H1 (cell line): ENCODE measurements at places on chromosomes 4 and X. TPM values are rescaled to one million over a fixed set of nuclear protein-coding genes. Genes with fewer than 3 reads are reported as not detected.

CSAG3 gene
- polyA plus RNA-seq = 0.12 and 0.20 TPM in 2 replicates

TEX13D gene
- polyA plus RNA-seq = 0.03 TPM in 2 replicates

VEGFC gene
- 0.38 and 0.53 TPM in 2 replicates for polyA plus RNA-seq

NLRP2B gene
- not detected in 2 replicates for polyA plus RNA-seq

GDPD2 gene
- polyA plus RNA-seq = 68.3 and 75.5 TPM in 2 replicates

ARMCX1 gene
- 9.8 and 12.5 TPM in 2 replicates for polyA plus RNA-seq

EFHC2 gene
- polyA plus RNA-seq = 0.91 and 1.8 TPM in 2 replicates

C4orf36 gene
- polyA plus RNA-seq = 1.2 and 1.4 TPM in 2 replicates

- DNase-seq = no peak
These were observed 135.9 kb upstream of the SPANXB1 start for GRCh38 chrX:140866446-140866845.

DNA sequence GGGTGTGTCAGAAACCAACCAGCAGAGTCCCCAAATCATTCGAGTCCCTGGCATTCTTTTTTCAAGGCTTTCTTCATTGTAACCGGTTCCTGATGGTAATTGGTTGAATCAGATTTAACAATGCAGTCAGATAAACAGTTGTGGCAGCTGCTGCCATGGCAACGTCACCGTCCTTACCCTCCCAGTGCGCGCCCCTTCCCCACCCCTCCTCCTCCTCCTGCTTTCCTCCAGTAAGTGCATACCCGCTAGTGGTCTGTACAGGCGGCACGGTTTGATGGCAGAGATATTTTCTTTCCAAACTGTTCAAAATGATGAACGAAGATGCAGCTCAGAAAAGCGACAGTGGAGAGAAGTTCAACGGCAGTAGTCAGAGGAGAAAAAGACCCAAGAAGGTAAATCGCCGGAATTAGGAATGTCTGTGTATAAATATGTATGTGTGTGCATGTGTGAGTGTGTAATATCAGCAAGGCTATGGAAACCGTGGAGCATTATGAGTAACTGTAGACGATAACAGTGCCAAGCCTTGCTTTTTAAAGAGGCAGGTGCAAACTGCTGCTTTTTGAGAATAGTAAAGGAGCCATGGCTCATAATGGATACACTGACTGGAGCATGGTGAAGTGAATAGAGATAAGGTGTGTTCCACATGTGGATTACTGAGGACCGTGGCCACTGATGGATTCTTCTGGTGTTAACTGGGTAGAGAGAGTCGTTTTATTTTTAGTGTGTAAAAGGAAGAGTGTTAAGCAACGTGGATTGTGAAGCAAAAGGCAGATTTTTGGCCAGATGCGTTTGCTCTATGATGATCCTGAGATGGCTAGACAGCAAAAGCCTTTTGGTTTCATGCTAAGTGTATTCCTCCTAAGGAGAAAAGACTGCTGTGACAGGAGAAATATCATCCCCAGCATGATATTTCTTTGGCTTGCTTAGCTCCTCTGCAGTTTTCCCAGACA lies at the start of gene ANK2:
Gene ANK2 (plus strand): TSS at position 233 of the 950 bp plus-strand sequence. CDS start 76 bp downstream, at position 309.
- DNase-seq = peak; percentile 56

DNA sequence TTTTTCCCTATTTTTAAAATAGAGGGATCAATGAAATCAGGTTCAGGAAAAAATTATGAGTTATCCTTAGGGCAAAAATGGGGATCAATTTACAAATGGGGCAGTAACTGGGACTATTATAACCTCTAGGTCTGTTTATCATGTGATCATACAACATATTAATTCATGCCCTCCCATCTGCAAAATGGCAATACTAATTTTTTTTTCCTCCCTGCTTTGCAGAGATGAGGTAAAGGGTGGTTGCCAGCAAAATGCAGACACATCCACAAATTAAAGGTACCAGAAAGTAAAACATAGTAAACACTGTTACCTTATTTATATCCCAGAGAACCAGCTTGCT lies 467 bp downstream of the HSD17B11 start:
- DNase-seq = no peak

GRCh38 chrX:150870487-150871340 lies 27.8 kb downstream of the CD99L2 start:
- DNase-seq = no peak

DNA sequence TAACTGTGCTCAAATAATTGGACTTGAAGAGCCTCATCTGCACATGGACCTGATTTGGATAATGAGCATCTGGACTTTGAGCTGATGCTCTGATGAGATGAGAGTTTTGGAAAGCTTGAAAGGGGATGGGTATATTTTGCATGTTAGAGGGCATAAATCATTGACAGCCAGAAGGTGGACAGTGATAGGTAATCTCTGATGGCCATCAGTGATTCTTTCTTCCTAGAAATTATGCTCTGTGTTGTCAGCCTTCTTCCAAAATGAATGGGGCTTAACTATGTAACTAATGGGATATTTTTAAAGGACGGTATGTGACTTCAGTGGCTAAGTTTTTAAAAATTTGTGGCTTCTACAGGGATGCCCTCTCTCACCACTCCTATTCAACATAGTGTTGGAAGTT lies 334.0 kb downstream of the PTTG2 start:
- DNase-seq = no peak

GRCh38 chr4:74021601-74022000 lies 16.9 kb downstream of the CXCL3 start:
- no peak for DNase-seq

- no peak for DNase-seq
These were observed 172.8 kb downstream of the SCFD2 start for GRCh38 chr4:53193111-53193510.

DNA sequence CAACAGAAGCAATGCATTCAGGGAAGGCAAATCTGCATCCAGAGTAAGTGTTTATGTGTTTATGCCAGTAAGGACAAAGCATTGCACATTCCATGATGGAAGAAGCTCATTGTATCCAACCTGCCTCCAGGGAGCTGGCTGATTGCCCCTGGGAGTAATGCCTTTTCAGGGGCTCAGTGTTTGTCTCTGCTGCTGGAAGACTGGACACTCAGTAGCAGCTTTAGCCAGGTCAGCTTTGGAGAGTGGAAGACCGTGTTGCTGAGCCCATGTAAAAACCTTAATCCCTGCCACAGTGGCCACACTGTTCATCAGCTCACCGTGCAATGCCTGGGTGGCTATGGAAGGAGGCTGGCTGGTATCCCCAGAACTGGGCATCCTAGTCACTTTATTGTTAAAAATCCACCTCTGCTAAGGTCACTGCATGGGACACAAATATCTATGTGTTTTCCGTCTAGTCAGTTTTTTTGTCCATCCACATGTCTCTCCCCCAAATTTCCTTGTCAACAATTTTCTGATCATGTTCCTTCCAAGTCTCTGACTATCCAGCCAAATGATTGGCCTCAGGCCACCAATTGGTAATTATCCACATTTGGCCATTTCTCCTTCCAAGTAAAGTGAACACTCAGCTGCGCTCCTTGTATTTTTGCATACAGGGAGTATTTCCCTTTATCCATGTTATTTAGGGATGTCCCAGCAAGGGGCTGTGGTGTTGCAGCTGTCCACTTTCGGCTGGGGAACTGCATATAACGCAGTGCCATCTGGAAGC lies 2044.5 kb upstream of the AGA start:
- no peak for DNase-seq

- DNase-seq = no peak
These were observed 5.3 kb downstream of the GAGE10 start for GRCh38 chrX:49308604-49309269.

GRCh38 chrX:43899878-43900815 lies 17.9 kb upstream of the MAOB start:
- DNase-seq = no peak

- DNase-seq = no peak
These were observed 823.8 kb downstream of the CCSER1 start for GRCh38 chr4:90951037-90951436.

- DNase-seq = no peak
These were observed 8.1 kb downstream of the TMEM131L start for GRCh38 chr4:153474251-153474650.

DNA sequence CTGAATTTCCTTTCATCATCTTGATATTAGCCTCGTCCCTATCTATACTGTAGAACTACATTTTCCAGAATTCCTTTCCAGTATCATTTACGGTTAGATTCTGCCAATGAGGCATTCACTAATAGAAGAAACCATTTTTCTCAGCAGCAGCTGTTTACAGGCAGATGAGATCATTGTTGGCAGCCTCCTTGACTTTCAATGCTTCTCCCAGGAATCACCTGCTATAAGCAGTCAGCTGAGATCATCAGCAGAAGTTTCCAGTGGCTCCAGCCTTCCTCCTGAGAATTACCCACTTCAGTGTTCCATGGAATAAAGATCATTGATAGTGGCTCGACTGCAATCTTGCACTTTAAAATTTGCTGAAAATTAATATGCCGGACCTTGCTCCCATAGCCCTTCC lies 157.3 kb upstream of the TET2 start:
- DNase-seq = no peak

DNA sequence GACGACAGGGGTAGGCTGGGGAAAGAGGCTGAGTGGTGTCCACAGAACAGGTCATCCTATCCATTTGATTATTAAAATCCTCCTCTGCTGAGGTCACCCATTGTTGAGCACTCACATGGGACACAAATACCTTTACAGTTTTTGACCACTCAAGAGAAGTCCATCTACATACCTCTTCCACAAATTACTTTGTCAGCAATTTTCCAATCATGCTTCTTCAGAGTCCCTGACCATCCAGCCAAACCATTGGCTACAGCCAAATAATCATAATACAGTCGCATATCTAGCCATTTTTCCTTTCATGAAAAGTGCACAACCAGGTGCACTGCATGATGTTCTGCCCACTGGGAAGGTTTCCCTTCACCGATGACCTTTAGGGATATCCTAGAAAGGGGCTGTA lies 407.4 kb downstream of the TEX13C start:
- no peak for DNase-seq

- DNase-seq = no peak
These were observed 9.1 kb downstream of the CYP4V2 start for GRCh38 chr4:186200516-186200915.

GRCh38 chrX:152070144-152070543 lies 68.2 kb downstream of the MAGEA10 start:
- no peak for DNase-seq

- peak; percentile 63 for DNase-seq
These were observed at the start of gene XK for GRCh38 chrX:37685381-37686359. XK (plus strand) TSS chrX:37685791; CDS start chrX:37685962, 171 bp downstream.

DNA sequence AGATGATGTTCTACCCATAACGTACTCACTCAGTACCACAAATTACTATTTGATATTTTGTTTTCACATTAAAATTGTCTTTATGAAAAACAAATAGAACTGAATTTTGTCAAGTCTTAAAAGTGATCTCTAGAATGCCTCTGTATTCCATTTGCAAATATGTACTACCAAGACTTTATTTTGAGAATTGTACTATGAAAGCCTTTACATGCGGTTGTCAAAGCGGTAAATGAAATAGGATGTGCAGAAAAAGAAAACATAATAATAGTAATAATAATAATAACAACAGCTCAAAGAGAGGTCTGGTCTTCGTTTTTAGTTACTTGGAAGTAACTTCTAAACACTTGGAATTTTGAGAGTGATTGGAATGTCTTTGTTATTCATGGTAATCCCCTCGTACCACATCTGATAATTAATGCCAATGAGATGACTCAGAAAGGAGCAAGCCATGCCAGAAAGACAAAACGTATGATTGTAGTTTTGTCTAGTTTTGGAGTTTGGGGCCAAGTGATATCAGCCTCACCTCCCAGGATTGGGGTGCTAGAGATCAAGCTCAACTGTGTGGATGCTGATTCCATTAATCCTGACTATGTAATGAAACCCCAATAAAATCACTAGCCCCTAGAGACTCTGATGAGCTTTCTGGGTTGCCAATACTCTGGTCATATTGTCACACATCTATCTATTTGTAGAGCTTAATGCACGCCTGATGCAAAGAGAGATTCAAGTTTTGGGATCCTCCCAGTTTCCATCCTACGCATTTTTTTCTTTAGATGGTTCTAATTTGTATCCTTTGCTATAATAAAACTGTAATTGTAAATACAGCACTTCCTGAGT lies 20.2 kb upstream of the CTSO start:
- DNase-seq = no peak

GRCh38 chr4:84870398-84871163 lies 95.9 kb downstream of the WDFY3 start:
- DNase-seq = peak; percentile 59

DNA sequence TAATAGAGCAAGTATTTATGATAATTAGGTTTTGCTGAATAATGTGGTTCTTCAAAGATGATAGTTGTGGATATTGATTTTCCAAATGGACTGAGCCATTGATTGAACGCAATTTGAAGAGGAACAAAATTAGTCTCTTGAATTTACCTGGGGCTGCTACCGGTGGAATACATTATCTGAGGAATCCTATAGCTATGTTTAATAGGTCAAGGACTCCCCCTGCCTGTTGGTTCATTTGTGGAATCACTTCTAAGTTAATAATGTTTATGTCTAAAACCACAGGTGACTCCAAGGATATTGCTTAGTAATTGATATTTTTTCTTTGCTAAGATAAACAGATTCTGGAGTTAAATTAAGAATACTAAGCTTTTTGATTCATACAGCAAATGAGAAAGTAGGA lies 576.0 kb upstream of the PABPC4L start:
- DNase-seq = no peak

- no peak for DNase-seq
These were observed 187.4 kb upstream of the TEX13C start for GRCh38 chrX:125132274-125132673.

DNA sequence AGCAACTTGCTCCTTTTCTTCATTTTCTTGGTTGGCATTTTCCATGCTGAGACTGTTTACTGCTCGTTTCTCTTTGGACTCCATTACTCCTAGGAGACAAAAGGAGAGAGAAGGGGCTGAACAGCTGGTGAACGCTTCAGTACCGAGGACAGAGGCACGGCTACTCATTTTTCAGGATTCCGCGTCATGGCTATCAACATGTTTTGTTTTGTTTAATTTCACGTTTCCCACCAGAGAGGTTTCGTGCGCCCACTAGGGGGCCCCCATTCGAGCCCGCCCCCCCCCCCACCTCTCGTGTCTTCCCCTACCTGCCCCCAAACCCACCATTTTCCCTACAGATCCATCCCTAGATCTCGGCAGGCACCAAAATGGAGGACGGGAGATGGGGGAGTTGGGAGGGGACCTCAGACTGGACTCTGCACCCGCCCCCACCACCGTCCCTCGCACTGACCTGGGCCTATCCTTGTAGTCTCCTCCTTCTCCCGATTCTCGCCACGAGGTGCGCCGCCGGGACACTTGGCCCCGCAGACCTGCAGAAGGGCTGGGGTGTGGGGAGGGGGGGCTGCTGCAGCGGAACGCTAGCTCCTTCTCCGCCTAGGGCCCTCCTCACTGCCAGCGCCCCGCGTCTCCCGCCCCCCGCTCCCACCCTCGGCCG lies 653 bp downstream of the BEX1 start:
- peak; percentile 7 for DNase-seq
